ENCODE measurements at places on chromosomes 13 and 19.

- no peak for DNase-seq
Observed at GRCh38 chr19:18089726-18090125, 3.0 kb upstream of the IL12RB1 start.

DNA sequence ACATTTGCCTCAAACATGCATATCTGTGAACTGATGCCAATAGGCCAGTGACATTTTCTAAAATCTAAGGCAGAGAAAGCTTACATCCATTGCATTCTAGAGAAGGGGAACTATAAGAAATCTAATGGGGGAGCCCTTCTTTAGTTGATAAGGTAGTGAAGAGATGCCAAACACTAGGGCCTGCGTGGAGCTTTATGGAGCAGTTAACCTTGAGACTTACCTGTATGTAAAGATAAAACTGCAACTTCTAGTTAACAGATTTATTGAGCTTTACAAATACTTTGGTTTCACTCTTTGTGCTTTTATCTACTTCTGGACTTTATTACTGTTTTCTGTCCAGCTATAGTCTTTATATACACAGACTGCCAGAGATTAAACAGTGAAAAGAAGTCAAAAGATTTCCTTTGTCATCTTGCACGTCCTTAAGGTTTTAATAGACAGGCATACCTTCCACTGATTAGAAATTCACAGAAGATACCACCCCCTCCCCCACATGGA lies 457.6 kb downstream of the KLF12 start:
- DNase-seq = no peak

GRCh38 chr13:33125821-33126570 lies 109.8 kb downstream of the KL start:
- no peak for DNase-seq

GRCh38 chr13:76297331-76297730 lies 588.9 kb downstream of the KCTD12 start:
- no peak for DNase-seq

- DNase-seq = no peak
Observed at GRCh38 chr19:5624018-5624663, 1.3 kb downstream of the SAFB start.

All from activated CD8-positive, alpha-beta memory T cell treated with anti-CD3 and anti-CD28 coated beads, Interleukin-2, amount 50 U/mL, for 48 hours (primary cell).